ENCODE measurements at places on chromosomes 7 and 10. TPM values are rescaled to one million over a fixed set of nuclear protein-coding genes. Genes with fewer than 3 reads are reported as not detected.

- H3K4me3 ChIP-seq: no peak overlapping the region
- DNase-seq: no peak
- H3K36me3 ChIP-seq: no peaks in the 10 kb centered on the region
- H3K4me1 ChIP-seq: no peaks in the 10 kb centered on the region
These were observed 45.0 kb downstream of the GRID1 start for GRCh38 chr10:86321568-86321967.

GRCh38 chr10:6654571-6654970, 74.5 kb upstream of the PRKCQ start:
- H3K27ac ChIP-seq: no peak overlapping the region
- H3K36me3 ChIP-seq: no peaks in the 10 kb centered on the region
- peaks cover 4% of the 10 kb centered on the region for H3K4me1 ChIP-seq
- peaks cover 33% of the 10 kb centered on the region for H3K27me3 ChIP-seq

DNA sequence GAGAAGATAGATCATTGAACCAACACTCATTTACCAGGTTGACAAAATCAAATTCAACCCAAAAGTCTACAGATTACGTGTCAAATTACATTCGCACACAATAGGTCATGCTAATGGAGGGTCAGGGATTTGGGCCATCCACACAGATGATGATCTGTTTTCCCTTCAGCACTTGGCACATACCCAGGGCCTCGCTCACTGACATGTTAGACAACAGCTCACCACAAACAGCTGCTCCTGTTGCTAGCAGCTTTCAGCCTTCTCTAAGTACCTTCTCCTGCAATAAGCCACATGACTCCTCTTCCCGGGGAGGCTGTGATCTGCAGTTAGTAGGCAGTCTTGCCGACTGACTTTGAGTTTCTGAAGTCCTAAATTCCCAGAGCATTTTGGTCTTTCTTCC, 18.4 kb downstream of the NKX2-3 start:
- H3K27me3 ChIP-seq: peaks cover 91% of the 10 kb centered on the region
- no peaks in the 10 kb centered on the region for H3K4me1 ChIP-seq
- H3K27ac ChIP-seq: no peak overlapping the region
- no peak for DNase-seq

- no peak overlapping the region for H3K4me3 ChIP-seq
- H3K27ac ChIP-seq: no peak overlapping the region
- H3K36me3 ChIP-seq: peaks cover 3% of the 10 kb centered on the region
- H3K27me3 ChIP-seq: no peaks in the 10 kb centered on the region
- H3K4me1 ChIP-seq: no peaks in the 10 kb centered on the region
- no peak for DNase-seq
These were observed 563.4 kb downstream of the ACTR3B start for GRCh38 chr7:153322991-153323390.

- no peak for DNase-seq
- no peak overlapping the region for H3K27ac ChIP-seq
- H3K27me3 ChIP-seq: peaks cover 46% of the 10 kb centered on the region
- no peaks in the 10 kb centered on the region for H3K36me3 ChIP-seq
- H3K4me3 ChIP-seq: no peak overlapping the region
These were observed 8.4 kb downstream of the PRKAG2 start for GRCh38 chr7:151868396-151869108.

DNA sequence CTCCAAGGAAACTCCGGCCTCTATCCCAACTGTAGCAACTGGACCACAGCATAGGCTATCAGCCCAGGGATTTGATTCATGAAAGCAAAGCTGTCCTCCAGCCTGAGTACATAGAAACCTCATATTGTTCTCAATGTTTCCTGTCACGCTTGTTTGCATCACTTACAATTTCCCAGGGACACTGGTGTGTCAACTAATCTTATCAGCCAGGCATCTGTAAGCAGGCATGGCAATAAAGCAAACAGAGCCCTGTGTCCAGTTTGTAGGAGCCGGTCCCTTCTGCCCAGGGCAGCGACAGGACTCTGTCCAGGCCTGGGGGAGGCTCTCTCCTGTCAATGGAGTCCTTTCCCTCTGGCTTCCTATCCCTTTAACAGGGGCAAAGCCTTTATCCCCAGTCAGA, 23.0 kb upstream of the CDHR3 start:
- no peak overlapping the region for H3K4me3 ChIP-seq
- DNase-seq: no peak
- H3K4me1 ChIP-seq: no peaks in the 10 kb centered on the region
- H3K27ac ChIP-seq: no peak overlapping the region
- no peaks in the 10 kb centered on the region for H3K36me3 ChIP-seq
- H3K27me3 ChIP-seq: no peaks in the 10 kb centered on the region

DNA sequence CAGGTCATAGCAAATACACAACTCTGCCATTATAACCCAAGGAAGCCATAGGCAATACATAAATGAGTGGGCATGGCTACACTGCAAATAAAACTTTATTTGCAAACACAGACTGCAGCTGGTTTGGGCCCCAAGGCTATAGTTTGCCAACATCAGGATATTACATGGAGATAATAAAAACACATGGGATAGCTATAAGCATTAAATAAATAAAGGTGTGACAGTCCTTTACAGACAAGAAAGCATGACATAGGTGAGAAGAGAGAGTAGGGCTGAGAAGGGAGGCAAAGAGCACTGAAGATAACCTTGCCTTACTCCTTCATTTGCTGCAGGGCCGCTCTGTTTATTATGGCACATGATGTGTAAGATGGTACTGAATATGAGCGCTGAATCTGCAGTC, 135.1 kb upstream of the GHITM start:
- H3K4me3 ChIP-seq: no peak overlapping the region
- H3K36me3 ChIP-seq: no peaks in the 10 kb centered on the region
- no peak for DNase-seq

- H3K4me3 ChIP-seq: no peak overlapping the region
- no peak overlapping the region for H3K27ac ChIP-seq
- H3K4me1 ChIP-seq: peaks cover 32% of the 10 kb centered on the region
- peaks cover 2% of the 10 kb centered on the region for H3K36me3 ChIP-seq
These were observed 44.0 kb upstream of the FAM133B start for GRCh38 chr7:92634205-92634604.

DNA sequence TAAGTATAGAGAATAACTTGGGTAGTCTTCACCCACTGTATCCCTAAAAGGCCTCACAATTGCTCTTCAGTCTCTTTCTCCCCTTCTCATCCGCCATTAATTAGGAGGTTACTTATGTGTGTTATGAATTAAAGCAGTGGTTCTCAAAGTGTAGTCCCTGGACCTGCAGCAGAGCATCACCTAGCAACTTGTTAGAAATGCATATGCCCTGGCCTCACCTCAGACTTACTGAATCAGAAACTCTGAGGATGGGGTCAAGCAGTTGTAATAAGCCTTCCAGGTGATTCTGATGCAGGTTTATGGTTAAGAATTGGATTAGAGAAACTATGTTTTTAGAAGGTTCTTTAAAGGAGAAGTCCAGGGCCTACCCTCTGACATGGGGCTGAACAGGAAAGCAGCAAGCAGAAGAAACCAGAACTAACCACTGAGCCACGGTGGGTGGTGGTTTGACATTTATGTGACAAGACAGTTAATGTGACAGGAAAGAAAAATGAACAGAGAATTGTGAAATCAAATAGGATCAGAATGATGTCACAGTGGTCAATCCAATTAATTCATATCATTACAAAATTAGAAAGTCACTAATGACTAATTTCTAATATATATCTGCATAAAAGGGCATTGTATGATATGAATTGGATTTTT, 37.6 kb downstream of the ENTPD1 start:
- H3K27me3 ChIP-seq: peaks cover 20% of the 10 kb centered on the region
- no peaks in the 10 kb centered on the region for H3K4me1 ChIP-seq
- no peaks in the 10 kb centered on the region for H3K36me3 ChIP-seq

CPA2 gene
- total RNA-seq: 0.73 TPM

RADIL gene
- 4.0 TPM for total RNA-seq

Measured in mesothelial cell of epicardium (in vitro differentiated cells).